ENCODE measurements at places on chromosomes 11 and 22.

GRCh38 chr22:42682113-42682851 is 33.1 kb upstream of the CYB5R3 start:
- DNase-seq = no peak

DNA sequence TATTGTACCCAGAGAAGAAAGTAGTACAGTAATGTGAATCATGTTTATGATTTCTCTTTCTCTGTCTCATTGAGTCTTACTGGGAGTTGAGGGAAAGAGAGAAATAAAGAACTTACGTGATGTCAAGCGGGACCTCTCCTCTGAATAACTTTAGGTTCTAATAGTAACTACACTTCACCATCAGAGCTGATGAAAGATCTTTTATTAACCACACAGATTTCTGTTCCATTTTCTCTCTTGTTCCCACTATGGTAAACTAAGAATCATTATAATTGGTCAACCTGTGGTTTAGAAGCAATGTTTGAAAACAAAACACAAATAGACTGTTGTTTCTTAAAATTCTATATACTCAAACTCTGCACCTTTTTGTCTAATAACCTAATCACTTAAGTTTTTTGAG is 142.3 kb downstream of the ELP4 start:
- DNase-seq = no peak

DNA sequence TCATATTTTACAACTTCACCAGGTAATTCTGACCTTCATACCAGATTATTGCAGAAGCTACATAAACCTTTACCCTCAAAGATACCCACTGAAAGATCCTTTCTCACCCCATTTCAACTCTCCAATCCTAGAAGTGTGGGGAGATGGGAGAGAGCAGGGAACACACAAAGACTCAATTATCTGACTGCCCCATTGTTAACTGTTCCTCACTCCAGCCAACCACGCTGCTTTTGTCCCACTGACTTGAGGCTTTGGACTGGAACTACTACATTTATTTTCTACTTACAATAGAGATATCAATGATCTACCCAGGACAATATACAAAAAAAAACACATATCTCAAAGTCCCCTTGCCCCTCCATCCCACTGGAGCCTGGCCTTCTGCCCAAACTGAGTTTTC is 44.7 kb upstream of the SLN start:
- DNase-seq = no peak

DNA sequence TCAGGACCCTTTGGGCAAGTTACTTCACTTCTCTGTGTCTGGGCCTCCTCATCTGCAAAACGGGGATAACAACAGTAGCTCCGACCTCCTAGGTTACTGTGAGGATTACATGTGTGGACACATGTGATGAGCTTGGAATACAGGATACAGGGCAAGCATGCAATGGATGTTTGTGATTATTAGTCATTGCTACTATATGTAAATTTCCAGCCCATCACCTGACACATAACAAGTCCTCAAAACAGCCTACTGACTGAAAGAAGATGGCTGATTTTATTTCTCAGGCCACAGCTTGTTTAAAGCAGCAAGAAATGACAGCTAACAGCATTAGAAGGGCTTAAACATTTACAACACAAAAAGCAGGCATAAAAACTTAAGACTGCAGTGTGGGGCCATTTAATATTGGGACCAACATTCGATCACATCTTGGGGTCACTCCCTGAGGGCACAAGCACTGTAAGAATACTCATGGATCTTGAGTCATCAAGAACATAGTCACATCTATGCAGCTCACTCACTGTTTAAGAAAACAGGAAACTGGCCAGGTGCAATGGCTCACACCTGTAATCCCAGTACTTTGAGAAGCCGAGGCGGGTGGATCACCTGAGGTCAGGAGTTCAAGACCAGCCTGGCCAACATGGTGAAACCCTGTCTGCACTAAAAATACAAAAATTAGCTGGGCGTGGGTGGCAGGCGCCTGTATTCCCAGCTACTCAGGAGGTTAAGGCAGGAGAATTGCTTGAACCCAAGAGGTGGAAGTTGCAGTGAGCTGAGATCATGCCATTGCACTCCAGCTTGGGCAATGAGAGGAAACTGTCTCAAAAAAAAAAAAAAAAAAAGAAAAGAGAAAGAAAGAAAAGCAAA is 49.5 kb downstream of the ABTB2 start:
- no peak for DNase-seq

- DNase-seq = no peak
Measured at GRCh38 chr11:105202844-105203548, 63.4 kb upstream of the CARD18 start.

DNA sequence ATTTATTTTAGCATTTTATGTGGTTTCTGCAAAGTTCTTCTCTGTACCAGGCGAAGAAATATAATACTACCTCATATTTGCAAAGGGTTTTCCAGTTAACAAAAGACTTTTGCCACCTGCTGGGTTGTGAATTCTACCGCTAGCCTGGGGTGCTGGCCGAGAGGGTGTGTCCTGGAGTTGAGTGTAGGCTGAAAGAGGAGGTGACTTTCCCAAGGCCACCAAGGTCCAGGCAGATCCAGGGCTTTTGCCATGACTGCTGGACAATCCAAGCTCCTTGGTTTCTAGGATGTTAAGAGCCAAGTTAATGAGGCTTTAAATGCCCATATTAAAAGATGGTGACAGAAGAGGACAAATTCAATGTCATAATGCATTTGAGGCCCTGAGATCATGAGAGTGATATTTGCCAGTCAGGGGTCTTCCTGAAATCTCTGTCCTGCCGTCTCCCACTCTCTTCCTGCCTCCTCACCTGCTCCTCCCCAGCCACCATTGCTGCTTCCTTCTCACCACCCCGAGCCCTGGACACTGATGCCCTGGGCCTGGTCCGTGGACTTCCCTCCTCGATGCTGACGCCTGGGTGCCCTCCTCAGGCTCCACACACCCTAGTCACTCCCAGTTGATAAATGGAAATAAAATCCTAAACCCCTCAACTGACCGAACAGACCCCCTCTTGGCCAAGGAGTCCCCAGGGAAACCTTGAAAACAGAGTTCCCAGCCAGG is 825.6 kb downstream of the TBC1D22A start:
- DNase-seq = no peak

Data from amygdala (tissue), 56 donors.